ENCODE measurements at places on chromosomes 5 and 9.
A peak's percentile ranks its signal among the peaks of the same experiment; 100 is the strongest.

DNA sequence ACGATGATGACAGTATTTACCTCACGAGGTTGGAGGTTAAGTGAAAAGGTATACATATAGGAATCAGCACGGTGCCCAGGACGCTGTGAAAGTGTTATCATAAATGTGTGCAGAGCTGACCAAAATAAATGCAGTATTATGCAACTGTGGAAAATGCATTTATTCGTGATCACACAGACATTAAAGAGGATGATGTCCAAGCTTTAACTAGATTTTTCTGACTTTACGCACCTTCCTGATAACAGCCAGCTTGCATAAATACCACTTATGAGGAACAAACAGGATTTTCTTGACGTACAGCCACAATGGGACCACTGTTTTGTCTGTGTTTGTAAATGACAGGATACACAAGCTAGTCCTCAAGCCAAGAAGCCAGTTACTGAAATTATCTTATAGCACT, 71.4 kb upstream of the ATP10B start:
- DNase-seq, result no peak

- DNase-seq, result no peak
Measured at GRCh38 chr5:67902497-67902830, 313.1 kb upstream of the PIK3R1 start.

GRCh38 chr5:129101794-129102193, 7.2 kb downstream of the ISOC1 start:
- DNase-seq, result no peak

- no peak for DNase-seq
Measured at GRCh38 chr9:87855061-87855460, 27.6 kb upstream of the SPATA31E1 start.

DNA sequence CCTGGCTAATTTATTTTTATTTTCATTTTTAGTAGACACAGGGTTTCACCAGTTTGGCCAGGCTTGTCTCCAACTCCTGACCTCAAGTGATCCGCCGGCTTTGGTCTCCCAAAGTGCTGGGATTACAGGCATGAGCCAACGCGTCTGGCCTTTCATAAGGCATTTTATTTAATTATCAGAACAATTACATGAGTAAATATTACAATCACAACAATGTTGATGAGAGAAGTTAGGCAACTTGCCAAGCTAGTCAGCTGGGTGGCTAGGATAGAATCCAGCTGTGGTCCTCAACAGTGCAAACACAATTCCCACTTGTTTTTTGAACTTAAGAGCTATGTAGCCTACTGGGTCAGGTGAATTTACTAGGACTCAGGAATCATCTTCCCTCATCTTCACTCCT, 22.0 kb downstream of the C9orf57 start:
- DNase-seq, result no peak

- DNase-seq, result no peak
Measured at GRCh38 chr5:16446993-16447392, 18.6 kb downstream of the ZNF622 start.

- no peak for DNase-seq
Measured at GRCh38 chr9:112348257-112349007, 15.0 kb upstream of the PTBP3 start.

- DNase-seq, result no peak
Measured at GRCh38 chr5:180990086-180990881, 1.6 kb downstream of the BTNL3 start.

GRCh38 chr5:3357291-3357690, 238.3 kb upstream of the IRX1 start:
- no peak for DNase-seq

- no peak for DNase-seq
Measured at GRCh38 chr5:113612060-113612496, 98.6 kb downstream of the YTHDC2 start.

DNA sequence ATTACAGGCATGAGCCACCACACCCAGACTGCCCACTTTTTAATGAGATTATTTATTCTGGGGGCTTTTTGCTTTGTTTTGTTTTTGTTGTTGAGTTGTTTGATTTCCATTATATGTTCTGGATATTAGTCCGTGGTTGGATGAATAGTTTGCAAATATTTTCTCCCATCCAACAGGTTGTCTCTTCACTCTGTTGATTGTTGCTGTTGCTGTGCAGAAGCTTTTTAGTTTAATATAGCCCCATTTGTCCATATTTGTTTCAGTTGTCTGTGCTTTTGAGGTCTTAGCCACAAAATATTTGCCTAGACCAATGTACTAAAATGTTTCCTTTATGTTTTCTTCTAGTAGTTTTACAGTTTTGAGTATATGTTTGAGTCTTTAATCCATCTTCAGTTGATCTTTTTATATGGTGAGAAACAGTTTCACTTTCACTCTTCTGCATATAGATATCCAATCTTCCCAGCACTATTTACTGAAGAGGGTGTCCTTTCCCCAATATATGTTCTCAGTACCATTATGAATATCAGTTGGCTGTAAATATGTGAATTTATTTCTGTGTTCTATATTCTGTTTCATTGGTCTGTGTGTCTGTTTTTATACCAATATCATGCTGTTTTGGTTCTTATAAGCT, 30.2 kb upstream of the TBCA start:
- DNase-seq, result no peak

GRCh38 chr5:133509742-133510079, 102.6 kb downstream of the FSTL4 start:
- DNase-seq, result no peak

GRCh38 chr9:134325813-134326723, at the start of gene RXRA:
Gene RXRA (plus strand): TSS chr9:134326455. CDS start chr9:134326632, 177 bp downstream.
- DNase-seq, result peak; percentile 13

GRCh38 chr5:76522103-76522935, 100.9 kb downstream of the F2RL2 start:
- DNase-seq, result no peak

- no peak for DNase-seq
Measured at GRCh38 chr5:149724130-149724840, 5.8 kb upstream of the PPARGC1B start.
